ENCODE measurements at places on chromosomes 1 and 21. TPM values are rescaled to one million over a fixed set of nuclear protein-coding genes. Genes with fewer than 3 reads are reported as not detected.

The RWDD3 gene
- polyA plus RNA-seq: 33.4 TPM

The IL6R gene
- polyA plus RNA-seq: 4.1 TPM

The SPRR2D gene
- not detected for polyA plus RNA-seq

DNA sequence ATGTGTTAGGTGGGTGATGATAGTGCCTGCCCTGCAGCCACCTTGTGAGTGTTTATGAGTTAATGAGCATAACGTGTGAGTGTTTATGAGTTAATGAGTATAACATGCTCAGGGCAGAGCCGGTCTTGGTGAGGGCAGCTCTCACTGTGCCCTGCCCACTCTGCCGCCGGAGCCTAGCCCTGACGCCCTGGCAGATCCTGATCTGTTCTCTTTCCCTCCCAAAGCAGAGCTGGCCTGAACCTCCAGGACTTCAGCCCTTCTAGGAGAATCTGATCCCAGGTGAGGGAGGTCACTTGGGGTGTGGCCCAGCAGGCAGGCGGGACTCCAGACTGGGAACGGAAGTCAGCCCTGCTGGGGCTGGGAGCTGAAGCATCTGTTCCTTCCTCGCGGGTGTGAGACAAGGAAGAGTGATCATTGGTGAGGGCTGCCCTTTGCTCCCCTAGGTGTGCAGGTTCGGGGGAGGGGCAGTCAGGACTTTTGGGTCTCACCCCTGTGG is 5.7 kb downstream of the FBLIM1 start:
- DNase-seq: peak; percentile 90

DNA sequence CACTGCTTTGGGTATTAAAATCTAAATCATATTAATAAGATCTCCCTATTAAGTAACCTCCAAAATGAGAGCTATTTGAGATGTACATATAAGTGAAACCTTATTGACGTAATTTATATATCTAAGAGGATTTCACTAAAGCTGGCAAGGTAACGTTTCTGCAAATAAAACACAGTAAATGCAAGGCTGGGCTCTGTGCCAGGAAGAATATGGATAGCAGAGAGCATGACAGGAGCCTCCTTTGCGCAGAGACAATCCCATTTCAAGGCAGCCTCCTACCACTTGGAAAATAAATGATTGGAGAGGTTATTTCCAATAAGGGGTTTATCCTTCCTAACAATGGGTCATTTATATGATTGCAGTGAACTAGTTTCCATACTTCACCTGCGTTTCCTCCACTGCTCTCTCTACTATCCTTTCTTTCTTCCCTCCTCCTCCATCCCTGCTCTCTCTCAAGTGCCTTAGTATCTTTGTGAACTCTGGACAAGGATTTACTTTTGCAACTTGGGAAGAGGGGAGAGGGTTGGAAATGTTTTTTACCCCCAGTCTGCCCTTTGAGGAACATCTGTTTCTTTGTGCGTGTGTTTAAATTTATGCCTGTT is 3.0 kb upstream of the NFIA start:
- DNase-seq: no peak

DNA sequence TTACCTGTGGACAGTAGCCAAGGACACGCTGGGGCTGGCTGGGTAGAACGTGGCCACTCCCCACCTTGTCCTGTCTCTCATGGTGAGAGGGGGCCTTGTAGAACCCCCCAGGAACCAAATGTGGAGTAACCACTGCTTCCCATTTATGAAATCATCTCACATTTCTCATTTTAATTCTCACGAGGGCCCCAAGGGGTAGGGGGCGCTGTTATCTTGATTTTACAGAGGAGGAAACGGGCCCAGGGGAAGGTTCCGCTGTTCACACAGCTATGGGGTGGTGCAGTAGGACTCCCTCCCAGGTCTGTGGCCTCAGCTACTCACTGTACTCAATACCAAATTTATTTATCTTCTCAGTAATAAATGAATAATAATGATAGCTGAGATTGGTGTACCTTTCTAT is 5.5 kb downstream of the SMPDL3B start:
- DNase-seq: no peak

- DNase-seq: no peak
Observed at GRCh38 chr1:77468257-77468948, 186.6 kb downstream of the AK5 start.

GRCh38 chr1:209417761-209418160 is 165.8 kb upstream of the CAMK1G start:
- no peak for DNase-seq

- DNase-seq: no peak
Observed at GRCh38 chr1:22835636-22836319, 125.1 kb downstream of the EPHB2 start.
